AG08396 (cell line): ENCODE measurements at places on chromosomes 4 and X.

DNA sequence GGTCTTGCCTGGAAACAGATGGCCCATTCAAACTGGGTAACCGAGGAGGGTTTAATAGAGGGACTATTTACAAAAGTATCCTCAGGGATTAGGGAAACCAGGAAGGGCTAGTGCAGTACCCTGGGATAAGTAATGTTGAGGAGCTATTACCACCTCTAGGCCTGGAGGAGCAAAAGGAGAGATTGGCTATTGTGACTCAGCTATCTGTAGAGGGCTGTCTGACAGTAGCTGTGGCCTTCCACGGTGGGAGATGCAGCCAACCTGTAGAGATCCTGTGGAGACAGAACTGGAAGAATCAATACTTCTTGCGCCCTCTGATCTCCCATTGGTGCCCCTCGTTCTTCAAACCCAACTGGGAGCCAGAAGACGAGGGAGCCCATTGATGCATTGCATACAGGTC lies 34.1 kb upstream of the RPS6KA3 start:
- no peak for DNase-seq

DNA sequence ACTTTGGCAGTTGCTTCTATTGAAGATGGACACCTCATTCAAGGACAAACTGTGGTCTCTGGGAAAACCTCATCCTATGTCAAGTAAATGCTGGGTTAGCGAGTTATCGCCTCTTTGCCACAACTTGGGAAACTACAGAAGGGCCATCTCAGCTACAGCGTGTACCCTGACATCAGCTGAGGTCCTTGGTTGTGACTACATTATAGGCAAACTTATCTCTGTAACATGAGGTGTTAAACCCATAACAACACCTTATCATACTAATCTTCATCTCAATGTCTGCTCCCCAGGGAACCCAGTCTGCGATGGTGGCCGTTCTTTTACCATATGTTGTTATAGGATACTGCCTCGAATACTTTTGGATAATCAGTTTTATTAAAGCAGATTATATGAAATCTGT lies 1862.7 kb downstream of the STIM2 start:
- DNase-seq = no peak

DNA sequence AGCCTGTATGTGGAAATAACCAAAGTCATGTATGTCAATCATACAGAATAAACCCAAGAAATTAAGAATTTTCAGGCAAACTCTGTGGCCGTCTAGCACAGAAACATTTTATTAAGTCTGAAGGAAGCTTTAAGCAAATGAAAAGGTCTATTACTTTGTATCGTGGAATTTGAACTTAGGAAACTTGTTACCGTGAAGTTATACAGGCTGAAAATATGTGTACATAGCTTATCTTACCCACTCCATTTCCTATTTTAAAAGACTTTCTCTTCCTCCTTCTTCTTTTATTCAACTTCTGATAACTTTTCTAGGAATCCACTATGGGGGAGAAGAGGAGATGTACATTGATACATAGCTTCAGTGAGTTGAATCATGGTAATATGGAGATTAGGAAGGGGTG lies 108.3 kb downstream of the AGTR2 start:
- no peak for DNase-seq

DNA sequence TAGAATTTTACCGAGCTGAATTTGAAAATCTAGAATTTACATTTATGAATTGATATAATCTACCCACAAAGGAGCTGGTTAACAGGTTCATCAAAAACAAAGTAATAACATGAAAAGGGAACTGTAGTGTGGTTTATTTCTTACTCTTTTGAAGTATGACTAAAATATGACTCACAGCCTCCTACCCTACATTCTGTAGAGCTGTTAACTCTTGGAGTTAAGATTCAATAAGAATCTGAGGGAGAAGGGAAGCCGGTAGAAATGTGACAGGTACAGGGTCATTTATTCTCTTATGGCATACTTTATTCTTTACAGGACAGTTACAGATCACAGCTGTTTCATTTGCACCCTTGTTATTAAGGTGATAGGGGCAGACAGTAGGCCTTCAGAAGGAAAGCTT lies 132.2 kb upstream of the FAM47B start:
- peak; percentile 18 for DNase-seq

DNA sequence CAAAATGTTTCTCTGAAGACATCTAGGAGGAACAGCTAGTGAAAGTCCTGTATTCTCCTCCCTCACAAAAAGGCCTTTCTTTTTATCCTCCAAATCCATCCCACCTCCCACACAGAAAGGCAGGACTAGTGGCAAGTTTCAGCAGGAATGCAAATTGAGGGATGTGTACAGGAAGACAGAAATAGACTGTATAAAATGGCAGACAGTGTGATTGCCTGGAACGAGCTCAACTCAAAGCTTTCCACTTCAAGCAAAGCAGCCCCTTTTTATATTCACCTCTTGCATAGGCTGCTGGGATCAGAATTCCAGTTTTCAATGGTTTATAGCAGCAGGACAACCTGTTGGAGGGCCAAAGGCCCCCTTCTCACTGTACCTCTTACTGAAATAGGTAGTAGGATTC lies 57.5 kb downstream of the DCX start:
- DNase-seq = no peak

DNA sequence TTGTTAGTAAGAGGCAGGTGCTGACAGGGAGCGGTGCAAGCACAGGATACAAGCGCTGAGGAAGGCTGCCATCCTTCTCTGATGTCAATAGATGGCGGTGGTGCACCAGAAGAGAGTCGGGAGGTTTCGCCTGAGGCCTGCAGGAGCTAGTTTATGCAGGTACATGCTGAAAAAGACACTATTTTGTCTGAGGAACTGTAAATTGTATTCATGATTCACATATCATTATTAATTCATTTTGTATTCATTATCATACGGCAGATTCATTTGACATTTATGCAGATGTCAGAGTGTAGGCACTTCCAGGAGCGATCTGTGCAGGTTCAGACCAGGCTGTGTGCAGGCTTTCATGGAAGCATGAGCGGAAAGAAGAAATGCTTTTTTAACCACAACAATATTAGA lies 824.0 kb downstream of the STIM2 start:
- DNase-seq = peak; percentile 3

DNA sequence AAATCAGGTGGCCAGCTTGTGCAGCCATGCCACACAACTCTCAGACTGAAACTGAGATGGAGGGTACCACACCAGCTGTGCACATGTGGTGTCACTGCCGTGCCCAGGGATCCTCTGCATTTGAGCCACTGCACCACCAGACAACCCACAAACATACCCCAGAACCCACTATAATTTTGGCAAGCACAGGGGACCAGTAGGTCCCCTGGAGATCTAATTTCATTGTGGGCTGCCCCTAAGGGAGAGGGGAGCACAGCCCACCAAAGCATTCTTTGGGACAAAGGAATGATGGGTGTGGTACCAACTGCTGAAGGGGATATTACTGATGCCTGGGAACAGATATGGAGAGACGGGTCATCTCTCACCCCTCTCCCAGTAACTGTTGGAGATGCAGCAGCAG lies 140.9 kb downstream of the EFHC2 start:
- DNase-seq = no peak

GRCh38 chr4:91032725-91033445 lies 905.7 kb downstream of the CCSER1 start:
- DNase-seq = no peak

DNA sequence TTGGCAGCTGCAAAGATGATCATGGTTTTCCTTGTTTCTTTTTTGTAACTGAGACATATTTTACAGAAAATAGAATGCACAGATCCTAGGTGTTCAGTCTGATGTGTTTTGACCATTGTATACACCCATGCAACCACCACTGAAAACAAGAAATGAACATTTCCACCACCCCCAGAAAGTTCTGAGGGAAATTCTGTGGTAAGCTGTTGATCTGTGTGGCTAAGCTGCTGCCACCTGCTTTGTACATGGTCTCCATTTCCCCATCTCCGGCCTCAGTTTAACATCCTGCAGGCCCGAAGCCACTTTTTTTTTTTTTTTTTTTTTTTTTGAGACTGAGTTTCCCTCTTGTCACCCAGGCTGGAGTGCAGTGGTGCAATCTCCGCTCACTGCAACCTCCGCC lies 65.3 kb downstream of the NYX start:
- DNase-seq = no peak

DNA sequence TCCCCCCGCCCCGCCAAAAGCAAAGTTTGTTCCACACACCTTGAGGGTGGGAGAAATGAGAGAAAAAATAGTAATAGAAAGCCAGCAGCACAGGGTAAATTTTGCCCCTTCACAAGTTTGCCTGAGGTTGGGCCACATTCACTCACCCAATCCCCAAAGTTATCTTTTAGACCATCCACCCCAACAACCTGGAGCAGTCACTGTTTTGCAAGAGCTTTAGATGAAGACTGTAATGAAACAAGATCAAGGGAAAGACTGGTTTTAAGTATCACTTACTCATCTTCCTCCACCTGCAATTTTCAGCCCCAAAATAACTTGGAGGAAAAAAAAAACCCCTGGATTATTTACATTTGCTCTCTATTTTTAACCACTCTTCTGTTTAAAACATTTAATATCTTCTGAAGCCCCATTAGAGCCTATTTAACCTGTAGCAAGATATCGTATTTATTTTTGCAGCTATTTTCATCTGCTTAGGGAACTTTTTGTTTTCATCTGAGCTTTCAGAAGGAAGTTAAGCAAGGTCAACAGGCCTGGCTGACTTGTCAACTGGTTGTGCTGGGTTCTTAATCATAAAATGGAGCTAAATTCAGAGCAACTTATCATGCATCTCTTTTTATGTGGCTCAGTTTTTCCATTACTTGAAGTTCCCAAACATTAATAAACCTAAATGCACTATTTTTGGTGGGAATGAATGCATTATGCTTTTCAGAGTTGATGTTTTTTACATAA lies 24.6 kb upstream of the TBL1X start:
- DNase-seq = no peak

GRCh38 chr4:88674979-88675378 lies 22.6 kb downstream of the NAP1L5 start:
- DNase-seq = peak; percentile 48

- no peak for DNase-seq
Observed at GRCh38 chr4:81635739-81636138, 164.0 kb upstream of the RASGEF1B start.

DNA sequence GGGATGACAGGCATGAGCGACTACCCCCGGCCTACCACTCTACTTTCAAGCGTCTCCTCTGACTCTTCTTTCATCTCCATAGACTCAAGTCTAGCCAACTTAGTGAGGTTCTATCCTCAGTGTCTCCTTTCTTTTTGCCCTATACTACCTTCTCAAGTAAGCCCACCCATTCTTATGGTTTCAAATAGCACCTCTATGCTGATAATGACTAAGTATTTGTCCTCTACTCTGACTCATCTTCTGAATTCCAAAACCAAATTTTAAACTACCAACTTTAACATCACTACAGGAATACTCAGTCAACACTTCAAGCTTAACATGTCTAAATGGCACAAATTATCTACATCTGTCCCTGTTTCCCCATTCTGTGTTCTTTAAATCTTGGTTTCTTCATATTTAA lies 47.8 kb downstream of the ELF2 start:
- DNase-seq = peak; percentile 7

DNA sequence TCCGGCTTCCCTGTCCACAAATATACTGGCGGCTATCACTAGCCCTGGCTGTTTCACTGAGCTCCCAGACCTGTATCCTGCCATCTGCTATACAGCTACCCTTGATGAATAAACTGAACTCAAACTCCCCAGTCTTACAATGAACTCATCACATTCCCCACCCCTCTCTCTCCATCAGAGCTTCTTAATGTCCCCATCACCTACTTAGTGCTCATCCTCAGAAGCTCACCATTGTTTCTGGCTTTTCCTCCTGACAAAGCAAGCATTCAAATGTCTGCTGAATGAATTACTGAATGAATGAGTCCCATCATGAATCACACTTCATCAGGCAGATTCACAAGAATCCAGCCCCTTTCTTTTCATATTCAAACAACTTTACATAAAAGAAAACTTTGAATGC lies 5.7 kb upstream of the DGAT2L6 start:
- no peak for DNase-seq

- no peak for DNase-seq
Observed at GRCh38 chrX:13474164-13474516, 95.3 kb upstream of the EGFL6 start.

GRCh38 chr4:124210746-124211145 lies 501.8 kb downstream of the ANKRD50 start:
- no peak for DNase-seq

DNA sequence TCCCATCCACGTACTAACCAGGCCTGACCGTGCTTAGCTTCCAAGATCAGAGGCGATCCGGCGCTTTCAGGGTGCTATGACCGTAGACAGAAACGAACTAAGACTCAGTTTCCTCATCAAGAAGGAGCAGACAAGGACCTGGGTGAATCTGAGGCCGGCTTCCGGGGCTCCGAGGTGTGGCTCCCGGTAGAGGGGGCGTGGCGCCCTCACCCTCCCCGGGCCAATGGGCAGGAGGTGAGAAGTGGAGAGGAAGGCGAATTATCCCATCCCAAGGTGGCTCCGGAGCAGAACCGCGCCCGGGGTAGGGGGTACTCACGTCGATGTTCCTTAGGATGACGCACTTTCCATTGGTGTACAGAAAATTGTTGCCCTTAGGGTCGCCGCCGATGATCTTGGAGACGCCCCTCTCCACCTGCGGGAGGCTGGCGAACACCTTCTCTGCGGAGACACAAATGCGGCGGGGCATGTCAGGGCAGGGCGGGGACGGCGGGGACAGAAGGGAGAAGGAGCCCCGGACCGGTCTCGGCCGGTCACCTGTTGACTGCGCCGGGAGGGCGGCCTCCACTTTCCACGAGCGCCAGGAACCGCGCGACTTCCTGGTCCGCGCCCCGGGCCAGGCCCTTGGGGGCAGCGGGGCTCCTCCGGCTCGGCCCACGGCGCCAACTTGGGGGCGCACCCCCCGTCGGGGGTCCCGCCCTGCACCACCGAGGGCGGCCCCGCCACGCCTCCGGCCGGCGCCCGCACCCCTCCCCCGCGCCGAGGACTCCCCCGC lies 616 bp downstream of the WDR1 start:
- DNase-seq = peak; percentile 51

DNA sequence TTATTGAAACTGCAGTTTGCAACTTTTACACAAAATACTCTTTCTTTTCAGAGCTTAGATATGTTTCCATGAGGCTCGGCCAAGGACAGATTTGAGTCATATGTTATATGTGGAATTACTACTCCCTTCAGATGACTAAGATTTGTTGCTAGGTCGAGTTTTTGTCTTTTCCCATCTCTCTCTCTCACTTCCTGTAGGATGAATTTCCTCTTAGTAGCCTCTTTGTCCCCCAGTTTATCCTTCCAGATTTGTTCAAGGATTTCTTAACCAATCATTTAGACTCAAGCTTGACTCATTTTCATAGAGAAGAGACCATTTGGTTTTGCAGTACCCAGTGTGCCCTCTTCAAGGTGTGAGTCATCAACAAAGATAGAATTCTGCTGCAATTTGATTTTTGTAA lies 209.2 kb downstream of the GLUD2 start:
- DNase-seq = no peak

DNA sequence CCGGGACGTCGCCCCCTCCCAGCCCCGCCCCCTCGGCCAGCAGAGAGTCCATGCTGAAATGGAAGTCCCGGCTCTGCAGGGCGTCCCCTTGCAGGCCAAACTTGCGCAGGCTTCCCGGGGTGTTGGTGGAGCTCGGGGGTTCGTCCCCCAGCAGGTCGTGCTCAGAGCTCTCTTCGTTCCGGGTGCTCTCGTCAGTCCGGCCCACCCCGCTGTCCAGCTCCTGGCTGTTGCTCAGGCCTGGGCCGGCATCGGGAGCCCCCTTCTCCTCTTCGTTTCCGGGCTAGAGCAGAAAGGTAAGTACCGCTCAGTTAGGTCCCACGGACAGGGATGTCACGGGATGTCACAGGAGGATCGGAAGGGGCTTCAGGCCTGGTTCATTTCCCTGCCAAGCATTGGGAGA lies 10.2 kb downstream of the SSR4 start:
- DNase-seq = no peak

GRCh38 chr4:31349907-31350306 lies 629.7 kb downstream of the PCDH7 start:
- DNase-seq = no peak

GRCh38 chr4:38855466-38855865 lies 1.2 kb downstream of the TLR6 start:
- no peak for DNase-seq
